Heart right ventricle (tissue), 16 donors: ENCODE measurements at places on chromosomes 6 and 20.

GRCh38 chr6:112470950-112471349 is 123.8 kb downstream of the RFPL4B start:
- no peak for DNase-seq

DNA sequence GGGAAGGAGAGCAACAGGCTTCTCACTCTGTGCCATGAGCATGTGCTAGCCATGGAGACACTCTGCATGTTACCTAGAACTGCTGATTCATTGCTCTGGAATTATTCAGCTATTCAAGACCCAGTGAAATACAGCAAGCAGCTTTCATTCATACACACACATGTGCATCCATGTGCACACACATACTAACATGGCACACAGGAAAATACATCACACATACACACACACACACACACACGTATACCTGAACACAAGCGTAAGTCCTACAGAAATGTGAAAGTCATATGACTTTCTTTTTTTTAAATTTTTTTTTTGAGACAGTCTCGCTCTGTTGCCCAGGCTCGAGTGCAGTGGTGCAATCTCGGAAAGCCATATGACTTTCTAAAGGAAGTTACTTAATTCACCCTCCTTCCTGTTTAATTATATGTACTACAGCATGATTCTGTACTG is 108.2 kb upstream of the NFATC2 start:
- DNase-seq = no peak

GRCh38 chr6:168103050-168103830 is 24.2 kb upstream of the FRMD1 start:
- no peak for DNase-seq

DNA sequence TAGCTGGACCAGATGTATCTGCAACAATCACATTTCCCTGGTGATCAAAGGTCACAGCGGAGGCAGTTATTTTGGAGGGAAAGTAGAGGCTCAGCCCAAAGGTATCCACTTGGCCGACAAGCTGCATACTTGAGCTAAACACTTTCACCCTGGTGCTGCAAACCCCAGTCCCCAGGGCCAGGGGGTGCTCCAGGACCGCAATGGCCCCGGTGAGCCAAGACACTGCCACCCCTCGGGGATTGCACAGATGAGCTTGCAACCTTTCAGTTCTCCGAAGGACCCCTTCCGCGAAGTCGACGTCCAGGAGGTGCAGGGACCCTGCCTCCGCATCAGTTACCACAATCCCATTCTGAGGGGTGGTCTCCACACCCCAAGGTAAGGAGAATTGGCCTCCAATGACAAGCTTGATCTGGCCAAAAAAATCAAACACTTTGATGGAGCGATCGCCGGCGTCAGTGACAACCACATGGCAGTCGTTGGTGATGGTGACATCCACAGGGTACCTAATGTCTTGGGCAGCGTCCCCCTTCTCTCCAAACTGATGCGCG is 823 bp downstream of the NHLRC1 start:
- DNase-seq = no peak

GRCh38 chr20:57902473-57902872 is 192.7 kb upstream of the PMEPA1 start:
- no peak for DNase-seq

GRCh38 chr20:59217794-59218280 is 54.2 kb downstream of the ZNF831 start:
- no peak for DNase-seq

- DNase-seq = peak; percentile 24
These were observed 445.4 kb upstream of the DEFB115 start for GRCh38 chr20:30811885-30812671.

DNA sequence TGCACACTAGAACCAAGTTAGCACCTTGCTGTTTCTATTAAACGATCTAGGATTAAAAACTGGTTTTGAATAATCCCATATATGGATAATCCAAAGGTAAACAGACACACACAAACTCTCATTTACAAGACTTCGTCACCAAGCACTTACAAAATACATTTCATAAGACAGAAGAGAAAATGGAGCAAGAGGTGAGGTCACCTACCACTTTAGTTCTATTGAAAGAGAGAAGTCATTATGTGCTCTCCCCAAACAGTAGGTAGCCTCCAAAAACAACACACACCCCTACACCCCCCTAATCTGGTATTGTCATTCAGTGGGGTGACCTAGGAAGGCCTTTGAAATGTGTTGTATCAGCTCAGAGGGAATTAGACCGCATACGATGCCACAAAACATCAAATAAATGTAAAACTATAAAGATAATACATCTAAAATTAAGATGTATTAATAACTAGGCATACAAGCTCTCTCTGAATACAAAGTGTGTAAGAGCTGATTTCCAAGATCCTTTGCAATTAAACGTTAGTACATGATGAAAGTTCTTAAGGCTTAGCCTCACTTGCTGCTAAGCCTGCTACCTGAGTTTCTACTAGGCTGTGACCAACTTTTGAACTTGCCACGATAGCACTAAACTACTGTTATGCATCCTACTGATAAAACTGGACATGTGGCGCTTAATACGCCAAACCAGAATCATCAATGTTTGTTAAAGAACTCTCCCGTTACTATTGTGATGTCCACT is 1.6 kb downstream of the SRPK1 start:
- DNase-seq = no peak

DNA sequence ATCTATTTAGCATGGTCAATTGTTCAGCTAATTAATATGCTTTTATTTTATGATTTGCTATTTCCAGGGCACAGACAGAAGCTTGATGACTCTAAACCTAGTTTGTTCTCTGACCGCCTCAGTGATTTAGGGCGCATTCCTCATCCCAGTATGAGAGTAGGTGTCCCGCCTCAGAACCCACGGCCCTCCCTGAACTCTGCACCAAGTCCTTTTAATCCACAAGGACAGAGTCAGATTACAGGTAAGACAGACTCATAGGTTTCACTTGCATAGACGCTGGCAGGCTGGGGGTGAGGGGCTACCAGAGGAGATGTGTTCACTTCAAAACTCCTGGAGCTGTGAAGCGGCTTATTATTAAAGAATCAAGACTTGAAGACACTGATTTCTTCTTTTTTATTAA is 114.1 kb upstream of the SUPT3H start:
- DNase-seq = no peak

- no peak for DNase-seq
These were observed at the start of gene METTL24 for GRCh38 chr6:110357664-110358552. TSS of gene METTL24 (minus strand) at chr6:110358349. CDS start at chr6:110358272, 77 bp downstream.
